Suprapubic skin (tissue), 4 donors: ENCODE measurements at places on chromosomes 4 and X. TPM values are rescaled to one million over a fixed set of nuclear protein-coding genes. Genes with fewer than 3 reads are reported as not detected.
A peak's percentile ranks its signal among the peaks of the same experiment; 100 is the strongest.

PDGFC gene
- total RNA-seq = 24.5 TPM

- H3K36me3 ChIP-seq = no peaks in the 10 kb centered on the region
- DNase-seq = no peak
- no peaks in the 10 kb centered on the region for H3K4me1 ChIP-seq
Observed at GRCh38 chrX:42948723-42949657, 171.0 kb upstream of the PPP1R2C start.

- H3K27ac ChIP-seq = peak overlapping the region; percentile 45
- DNase-seq = no peak
- H3K4me3 ChIP-seq = no peak overlapping the region
- H3K27me3 ChIP-seq = no peaks in the 10 kb centered on the region
- no peaks in the 10 kb centered on the region for H3K36me3 ChIP-seq
Observed at GRCh38 chrX:22124098-22124497, 92.0 kb downstream of the PHEX start.

DNA sequence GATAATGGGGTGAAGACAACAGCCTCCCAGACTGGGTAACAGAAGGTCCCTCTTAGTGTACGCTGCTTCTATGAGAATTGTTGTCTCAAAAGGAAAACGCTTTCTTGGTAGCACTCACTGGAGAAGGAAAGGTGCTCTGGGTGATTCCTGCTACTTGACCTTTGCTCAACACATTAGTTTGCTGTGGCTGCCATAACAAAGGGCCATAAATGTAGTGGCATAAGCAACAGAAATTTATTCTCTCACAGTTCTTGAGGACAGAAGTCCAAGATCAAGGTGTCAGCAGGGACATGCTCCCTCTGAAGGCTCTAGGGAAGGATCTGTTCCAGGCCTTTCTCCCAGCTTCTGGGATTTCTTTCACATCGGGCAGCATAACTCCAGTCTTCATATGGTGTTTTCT is 19.0 kb downstream of the HCCS start:
- H3K4me3 ChIP-seq = no peak overlapping the region
- no peaks in the 10 kb centered on the region for H3K4me1 ChIP-seq
- no peak for DNase-seq
- no peak overlapping the region for H3K27ac ChIP-seq
- no peaks in the 10 kb centered on the region for H3K27me3 ChIP-seq

AFF2 gene
- total RNA-seq = 0.72 TPM

GRCh38 chr4:123018396-123018775 is 96.0 kb upstream of the NUDT6 start:
- no peak overlapping the region for H3K27ac ChIP-seq
- no peak overlapping the region for H3K4me3 ChIP-seq
- H3K4me1 ChIP-seq = no peaks in the 10 kb centered on the region
- H3K27me3 ChIP-seq = no peaks in the 10 kb centered on the region
- no peak for DNase-seq

DNA sequence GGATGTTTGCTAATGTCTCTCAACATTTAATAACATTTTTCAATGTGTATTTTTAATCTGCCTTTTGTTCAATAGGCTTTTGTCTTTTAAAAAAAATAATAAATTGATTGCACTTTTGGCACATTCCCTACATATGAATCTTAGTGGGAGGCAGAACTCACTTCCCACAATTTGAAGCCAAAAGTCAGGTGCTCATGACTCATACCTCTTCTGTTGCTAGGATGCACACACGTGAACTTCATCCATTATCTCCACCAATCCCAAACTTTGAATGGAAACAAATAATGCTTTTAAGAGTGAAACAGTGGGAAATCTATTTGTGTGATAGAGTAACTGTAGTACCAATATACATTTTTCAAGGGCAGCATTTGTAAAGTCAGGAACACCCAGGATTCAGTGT is 260.5 kb downstream of the IQCM start:
- H3K27me3 ChIP-seq = no peaks in the 10 kb centered on the region
- H3K27ac ChIP-seq = no peak overlapping the region
- no peaks in the 10 kb centered on the region for H3K4me1 ChIP-seq
- no peak for DNase-seq
- H3K36me3 ChIP-seq = no peaks in the 10 kb centered on the region
- no peak overlapping the region for H3K4me3 ChIP-seq

GRCh38 chr4:110710070-110710469 is 87.2 kb upstream of the PITX2 start:
- no peaks in the 10 kb centered on the region for H3K36me3 ChIP-seq
- H3K4me1 ChIP-seq = no peaks in the 10 kb centered on the region
- no peak for DNase-seq
- H3K4me3 ChIP-seq = no peak overlapping the region

GRCh38 chrX:9786798-9787635 is 788 bp downstream of the SHROOM2 start:
- H3K27ac ChIP-seq = peak overlapping the region; percentile 51
- peak overlapping the region; percentile 57 for H3K4me3 ChIP-seq
- peaks cover 14% of the 10 kb centered on the region for H3K27me3 ChIP-seq
- no peaks in the 10 kb centered on the region for H3K36me3 ChIP-seq

DNA sequence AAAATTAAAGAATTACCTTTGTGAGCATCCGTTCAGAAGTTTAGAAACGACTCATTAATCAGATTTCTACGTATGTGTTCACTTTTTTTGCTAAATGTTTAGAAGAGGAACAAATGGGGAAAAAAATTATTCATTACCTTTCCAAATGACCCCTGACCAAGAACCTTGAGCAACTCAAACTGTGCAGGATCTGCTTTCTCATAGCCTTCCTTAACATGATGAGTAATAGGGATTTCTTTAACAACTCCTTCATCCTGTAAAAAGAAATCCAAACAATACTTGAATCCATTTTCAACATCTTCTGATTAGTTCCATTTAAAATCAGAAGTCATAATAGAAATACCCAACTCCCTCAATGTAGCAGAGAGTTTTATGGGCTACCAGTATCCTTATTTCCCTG is 32.1 kb downstream of the RPS6KA6 start:
- H3K36me3 ChIP-seq = no peaks in the 10 kb centered on the region
- H3K27ac ChIP-seq = no peak overlapping the region
- DNase-seq = no peak
- H3K4me3 ChIP-seq = no peak overlapping the region

DNA sequence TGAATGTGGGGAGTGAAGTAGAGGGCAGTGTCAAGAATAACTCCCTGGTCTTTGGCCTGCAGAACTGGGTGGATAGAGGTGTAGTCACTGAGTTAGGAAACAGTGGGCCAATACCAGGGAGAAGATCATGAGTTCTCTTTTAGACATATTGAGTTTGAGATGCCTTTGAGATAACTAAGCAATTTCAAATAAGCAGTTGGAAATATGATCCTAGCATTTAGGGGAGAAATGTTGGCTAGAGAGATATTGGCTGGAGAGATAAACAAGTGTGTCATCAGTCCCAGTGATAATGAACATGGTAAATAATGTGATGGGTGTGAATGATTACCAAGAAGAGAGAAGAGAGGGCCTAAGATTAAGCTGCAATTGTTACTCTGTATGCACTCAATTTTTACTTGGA is 95.3 kb upstream of the HPRT1 start:
- H3K36me3 ChIP-seq = no peaks in the 10 kb centered on the region
- no peak overlapping the region for H3K4me3 ChIP-seq
- H3K27me3 ChIP-seq = no peaks in the 10 kb centered on the region
- DNase-seq = no peak
- no peaks in the 10 kb centered on the region for H3K4me1 ChIP-seq

TACR3 gene
- not detected for total RNA-seq

- no peak for DNase-seq
- H3K4me1 ChIP-seq = no peaks in the 10 kb centered on the region
- H3K27ac ChIP-seq = no peak overlapping the region
- H3K4me3 ChIP-seq = no peak overlapping the region
- no peaks in the 10 kb centered on the region for H3K36me3 ChIP-seq
Observed at GRCh38 chrX:150255441-150256296, 107.4 kb upstream of the MAMLD1 start.

DNA sequence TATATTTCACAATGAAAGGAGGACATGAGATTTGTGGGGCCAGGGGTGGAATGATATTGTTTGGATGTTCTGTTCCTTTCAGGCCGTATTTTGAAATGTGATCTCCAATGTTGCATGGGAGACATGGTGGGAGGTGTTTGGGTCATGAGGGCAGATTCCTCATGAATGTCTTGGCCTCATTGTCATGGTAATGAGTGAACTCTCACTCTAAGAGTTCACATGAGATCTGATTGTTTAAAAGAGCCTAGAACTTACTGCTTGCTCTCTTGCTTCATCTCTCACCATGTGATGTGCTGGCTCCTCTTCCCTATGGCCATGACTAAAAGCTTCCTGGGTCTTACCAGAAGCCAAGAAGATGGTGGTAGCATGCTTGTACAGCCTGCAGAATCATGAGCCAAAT is 1183.0 kb downstream of the TECRL start:
- H3K36me3 ChIP-seq = no peaks in the 10 kb centered on the region
- H3K4me3 ChIP-seq = no peak overlapping the region
- no peaks in the 10 kb centered on the region for H3K27me3 ChIP-seq
- no peak for DNase-seq
